ENCODE measurements at places on chromosomes 3 and 15. TPM values are rescaled to one million over a fixed set of nuclear protein-coding genes. Genes with fewer than 3 reads are reported as not detected.

GRCh38 chr3:195446359-195446758 lies 3.5 kb upstream of the ACAP2 start:
- no peak for DNase-seq
- H3K4me3 ChIP-seq, result no peak overlapping the region
- peaks cover 23% of the 10 kb centered on the region for H3K4me1 ChIP-seq
- H3K27me3 ChIP-seq, result no peaks in the 10 kb centered on the region

DNA sequence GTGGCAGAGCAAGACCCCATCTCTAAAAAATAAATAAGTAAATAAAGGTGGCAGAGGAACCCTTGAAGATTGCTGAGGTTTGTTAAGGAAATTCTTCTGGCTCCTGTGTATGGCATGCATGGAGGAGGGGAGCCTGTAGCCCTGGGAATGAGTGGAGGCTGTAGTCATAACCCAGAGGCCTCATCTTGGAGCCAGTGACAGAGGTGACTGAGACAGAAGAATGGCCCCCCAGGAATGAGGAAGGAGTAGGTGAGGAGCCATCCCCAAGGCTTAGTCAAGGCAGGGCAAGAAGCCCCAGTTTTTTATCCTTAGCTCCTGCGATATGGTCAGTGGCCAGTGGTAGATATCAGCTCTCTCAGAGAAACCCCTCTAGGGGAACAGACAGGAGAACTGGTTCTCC lies 46.5 kb downstream of the BSN start:
- DNase-seq, result no peak
- H3K4me1 ChIP-seq, result no peaks in the 10 kb centered on the region
- no peak overlapping the region for H3K4me3 ChIP-seq
- H3K36me3 ChIP-seq, result no peaks in the 10 kb centered on the region
- no peaks in the 10 kb centered on the region for H3K27me3 ChIP-seq

ISG20 gene
- 1.7 TPM for total RNA-seq

- H3K4me1 ChIP-seq, result peaks cover 14% of the 10 kb centered on the region
- H3K27ac ChIP-seq, result no peak overlapping the region
- H3K36me3 ChIP-seq, result peaks cover 2% of the 10 kb centered on the region
- no peak overlapping the region for H3K4me3 ChIP-seq
- H3K27me3 ChIP-seq, result no peaks in the 10 kb centered on the region
These were observed 29.7 kb upstream of the SPATA12 start for GRCh38 chr3:57030721-57031120.

DNA sequence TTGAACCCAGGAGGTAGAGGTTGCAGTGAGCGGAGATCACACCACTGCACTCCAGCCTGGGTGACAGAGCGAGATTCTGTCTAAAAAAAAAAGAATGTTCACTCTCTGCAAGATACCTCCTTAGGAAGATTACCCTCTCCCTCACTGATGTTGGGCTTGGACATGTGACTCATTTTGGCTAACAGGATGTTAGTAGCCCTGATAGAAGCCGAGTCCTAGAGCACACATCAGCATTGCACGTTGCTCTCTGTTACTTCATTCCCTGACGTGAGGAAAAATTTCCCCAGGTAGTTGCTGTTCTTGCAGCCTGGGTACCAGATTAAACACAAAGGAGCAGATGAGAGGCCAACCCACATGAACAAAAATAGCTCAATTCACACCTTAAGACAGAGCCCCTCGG lies 78.1 kb upstream of the PRICKLE2 start:
- DNase-seq, result no peak
- no peak overlapping the region for H3K27ac ChIP-seq
- no peak overlapping the region for H3K4me3 ChIP-seq
- peaks cover 3% of the 10 kb centered on the region for H3K36me3 ChIP-seq
- no peaks in the 10 kb centered on the region for H3K4me1 ChIP-seq

GRCh38 chr15:99447497-99448371 lies 118.0 kb upstream of the MEF2A start:
- H3K36me3 ChIP-seq, result no peaks in the 10 kb centered on the region
- H3K27me3 ChIP-seq, result no peaks in the 10 kb centered on the region
- no peak overlapping the region for H3K27ac ChIP-seq
- peak; percentile 29 for DNase-seq

DNA sequence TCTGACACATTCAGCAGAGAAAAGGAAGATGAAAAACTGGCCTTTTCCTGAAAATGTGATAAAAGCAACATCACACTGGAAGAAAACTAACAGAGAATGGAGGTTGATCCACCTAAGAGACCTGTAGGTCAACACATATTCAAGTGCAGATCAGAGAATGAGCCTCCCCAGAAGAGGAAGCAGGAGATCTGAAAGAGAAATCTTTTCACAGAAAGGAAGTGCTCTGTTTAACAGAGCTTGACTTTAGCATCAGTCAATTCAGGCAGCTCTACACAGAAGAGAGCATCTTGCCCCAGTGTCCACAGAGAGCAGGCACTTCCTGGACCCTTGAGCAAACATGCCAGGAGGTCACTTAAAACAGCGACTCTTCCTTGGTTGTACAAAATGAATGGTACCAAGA lies 655.4 kb upstream of the GBE1 start:
- H3K27ac ChIP-seq, result no peak overlapping the region
- peaks cover 13% of the 10 kb centered on the region for H3K4me1 ChIP-seq
- H3K4me3 ChIP-seq, result no peak overlapping the region
- H3K36me3 ChIP-seq, result no peaks in the 10 kb centered on the region
- no peak for DNase-seq
- peaks cover 6% of the 10 kb centered on the region for H3K27me3 ChIP-seq

PLD1 gene
- total RNA-seq, result 29.1 TPM

C3orf49 gene
- not detected for total RNA-seq

PLSCR5 gene
- total RNA-seq, result not detected
